ENCODE measurements at places on chromosomes 5 and 9. TPM values are rescaled to one million over a fixed set of nuclear protein-coding genes. Genes with fewer than 3 reads are reported as not detected.

Gene QRFP
- not detected for total RNA-seq

DNA sequence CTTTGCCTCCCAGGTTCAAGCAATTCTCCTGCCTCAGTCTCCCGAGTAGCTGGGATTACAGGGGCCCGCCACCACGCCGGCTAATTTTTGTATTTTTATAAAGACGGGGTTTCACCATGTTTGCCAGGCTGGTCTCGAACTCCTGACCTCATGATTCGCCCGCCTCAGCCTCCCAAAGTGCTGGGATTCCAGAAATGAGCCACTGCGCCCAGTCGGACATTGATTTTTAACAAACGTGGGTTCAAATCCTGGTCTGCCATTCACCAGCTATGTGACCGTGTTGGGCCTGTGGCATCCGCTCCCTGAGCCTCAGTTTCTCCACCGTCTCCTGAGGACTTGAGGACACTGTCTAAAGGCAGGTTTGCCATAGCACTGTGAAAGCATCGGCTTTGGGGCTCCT lies 41.8 kb upstream of the NEK6 start:
- no peak for DNase-seq

- peak; percentile 97 for DNase-seq
These were observed 371.2 kb downstream of the PDE4D start for GRCh38 chr5:59522201-59522831.

DNA sequence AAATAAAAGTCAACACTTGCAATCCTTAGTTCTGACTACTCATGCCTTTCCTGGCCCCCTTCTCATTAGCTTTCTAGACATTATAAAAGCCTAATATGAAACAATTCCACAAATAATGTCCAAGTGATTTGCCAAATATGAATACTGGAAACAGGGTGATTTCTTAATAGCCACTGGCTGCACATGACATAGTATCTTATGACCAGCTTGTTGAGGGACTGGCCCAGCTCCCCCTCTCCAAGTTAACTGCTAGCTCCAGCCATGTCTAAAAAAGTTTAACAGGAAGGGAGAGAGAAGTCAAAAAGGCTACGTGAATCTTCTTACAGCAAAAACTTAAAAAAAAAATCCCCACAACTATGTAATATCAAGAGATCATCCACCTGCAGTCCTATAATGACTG lies 1.5 kb downstream of the CERT1 start:
- DNase-seq = peak; percentile 52

- no peak for DNase-seq
These were observed 233.8 kb upstream of the MPDZ start for GRCh38 chr9:13513286-13513685.

Gene GAPT
- total RNA-seq = not detected

- DNase-seq = no peak
These were observed 61.8 kb downstream of the NR6A1 start for GRCh38 chr9:124709292-124709690.

GRCh38 chr5:57495285-57496086 lies 12.9 kb upstream of the ACTBL2 start:
- no peak for DNase-seq

Data from renal cortical epithelial cell (primary cell).